ENCODE measurements at places on chromosomes 4 and X. TPM values are rescaled to one million over a fixed set of nuclear protein-coding genes. Genes with fewer than 3 reads are reported as not detected.

- no peaks in the 10 kb centered on the region for H3K36me3 ChIP-seq
- no peaks in the 10 kb centered on the region for H3K4me1 ChIP-seq
- no peak overlapping the region for H3K27ac ChIP-seq
- no peaks in the 10 kb centered on the region for H3K27me3 ChIP-seq
- H3K4me3 ChIP-seq = no peak overlapping the region
Observed at GRCh38 chr4:186979961-186980745, 256.5 kb upstream of the FAT1 start.

- DNase-seq = no peak
- no peak overlapping the region for H3K4me3 ChIP-seq
- H3K27me3 ChIP-seq = no peaks in the 10 kb centered on the region
- H3K4me1 ChIP-seq = no peaks in the 10 kb centered on the region
- H3K27ac ChIP-seq = no peak overlapping the region
Observed at GRCh38 chrX:19865567-19866363, 21.6 kb downstream of the SH3KBP1 start.

DNA sequence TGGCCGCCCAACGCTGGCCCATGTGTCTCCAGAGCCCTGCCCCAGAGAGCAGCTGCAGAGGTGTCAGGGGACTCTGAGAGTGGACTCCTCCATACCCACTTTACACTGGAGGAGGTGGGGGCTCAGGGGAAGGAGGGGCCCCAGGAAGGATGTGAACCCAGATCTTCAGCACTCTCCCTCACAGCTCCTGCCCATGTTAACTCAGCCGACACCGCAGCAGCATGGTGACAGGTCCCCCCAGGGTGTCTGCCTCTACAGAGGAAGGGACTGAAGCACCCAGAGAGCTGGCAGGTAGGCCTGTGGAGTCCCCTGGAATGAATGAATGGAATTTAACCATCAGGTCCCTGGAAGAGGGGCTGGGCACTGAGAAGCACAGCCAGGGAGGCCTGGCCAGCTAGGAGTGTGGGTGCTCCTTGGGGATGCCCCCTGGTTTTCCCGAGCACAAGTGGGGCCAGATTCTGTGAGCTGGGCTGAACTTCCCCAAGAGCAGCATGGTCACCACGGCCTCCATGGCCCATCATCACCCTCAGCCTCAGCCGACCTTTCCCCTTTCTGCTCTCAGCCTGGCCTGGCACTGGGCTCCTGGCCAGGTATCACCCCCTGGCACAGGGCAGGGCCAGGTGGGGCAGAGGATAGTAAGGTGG lies 21.9 kb downstream of the SH3BP2 start:
- no peak overlapping the region for H3K27ac ChIP-seq
- no peak overlapping the region for H3K4me3 ChIP-seq
- no peaks in the 10 kb centered on the region for H3K36me3 ChIP-seq
- no peak for DNase-seq
- peaks cover 5% of the 10 kb centered on the region for H3K4me1 ChIP-seq
- no peaks in the 10 kb centered on the region for H3K27me3 ChIP-seq

GRCh38 chrX:101108284-101108683 lies 10.3 kb downstream of the CENPI start:
- no peaks in the 10 kb centered on the region for H3K27me3 ChIP-seq
- H3K4me1 ChIP-seq = no peaks in the 10 kb centered on the region
- DNase-seq = no peak
- H3K36me3 ChIP-seq = no peaks in the 10 kb centered on the region
- H3K4me3 ChIP-seq = no peak overlapping the region

GRCh38 chr4:142447009-142447408 lies 399.1 kb downstream of the INPP4B start:
- no peaks in the 10 kb centered on the region for H3K36me3 ChIP-seq
- no peaks in the 10 kb centered on the region for H3K27me3 ChIP-seq
- no peak overlapping the region for H3K4me3 ChIP-seq

DCLK2 gene
- 3.9 TPM for total RNA-seq

ADAD1 gene
- total RNA-seq = not detected

CXCL9 gene
- 1.1 TPM for total RNA-seq

SNX25 gene
- total RNA-seq = 13.3 TPM

Measured in colonic mucosa (tissue), 4 donors.